ENCODE measurements at places on chromosomes 4 and X. TPM values are rescaled to one million over a fixed set of nuclear protein-coding genes. Genes with fewer than 3 reads are reported as not detected.
A peak's percentile ranks its signal among the peaks of the same experiment; 100 is the strongest.

Gene MAGEE1
- 1.7 TPM for total RNA-seq

Gene ADGRL3
- total RNA-seq, result 0.69 TPM

Gene ART3
- not detected for total RNA-seq

Gene F8A2
- not detected for total RNA-seq

Gene SORBS2
- total RNA-seq, result 3.6 TPM

Gene TENM3
- total RNA-seq, result 5.4 TPM

Gene AFM
- not detected for total RNA-seq

Gene SOD3
- total RNA-seq, result 16.4 TPM

Gene SH3TC1
- 23.1 TPM for total RNA-seq

Gene RASSF6
- total RNA-seq, result 1.1 TPM

Gene CCDC110
- not detected for total RNA-seq

Gene SGMS2
- 58.7 TPM for total RNA-seq

Gene BRS3
- not detected for total RNA-seq

Gene AMER1
- total RNA-seq, result 4.3 TPM

Gene SLC2A9
- total RNA-seq, result 0.11 TPM

DNA sequence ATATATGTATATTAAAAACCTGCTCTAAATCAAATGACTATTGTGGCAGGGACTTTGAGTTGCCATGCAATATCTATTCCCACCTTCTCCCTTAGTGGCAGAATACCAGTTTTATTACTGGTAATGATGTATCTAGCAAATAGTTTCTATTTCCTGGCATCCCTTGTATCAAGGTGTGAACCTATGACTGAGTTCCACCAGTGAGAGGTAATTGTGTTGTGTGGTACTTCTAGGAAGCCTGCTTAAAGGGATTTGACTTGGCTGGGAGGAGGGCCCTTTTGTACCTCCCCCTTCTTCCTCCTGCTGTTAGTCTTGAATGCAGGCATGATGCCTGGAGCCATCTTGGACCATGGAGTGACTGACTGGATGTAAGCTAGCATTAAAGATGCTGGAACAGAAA lies 65.4 kb upstream of the DYNLT3 start:
- H3K27ac ChIP-seq, result no peak overlapping the region
- H3K36me3 ChIP-seq, result no peaks in the 10 kb centered on the region
- peaks cover 13% of the 10 kb centered on the region for H3K4me1 ChIP-seq
- no peaks in the 10 kb centered on the region for H3K27me3 ChIP-seq
- no peak for DNase-seq
- no peak overlapping the region for H3K4me3 ChIP-seq

- peak overlapping the region; percentile 65 for H3K4me3 ChIP-seq
- peak overlapping the region; percentile 80 for H3K27ac ChIP-seq
- DNase-seq, result peak; percentile 38
- no peaks in the 10 kb centered on the region for H3K27me3 ChIP-seq
- peaks cover 73% of the 10 kb centered on the region for H3K4me1 ChIP-seq
These were observed 1.6 kb downstream of the CXCL1 start for GRCh38 chr4:73870768-73871167.

GRCh38 chr4:35347276-35347675 lies 897.0 kb downstream of the ARAP2 start:
- no peak overlapping the region for H3K27ac ChIP-seq
- H3K36me3 ChIP-seq, result no peaks in the 10 kb centered on the region
- H3K4me1 ChIP-seq, result no peaks in the 10 kb centered on the region
- DNase-seq, result no peak
- no peak overlapping the region for H3K4me3 ChIP-seq

GRCh38 chrX:153750127-153750774 lies 13.8 kb upstream of the PLXNB3 start:
- H3K4me3 ChIP-seq, result no peak overlapping the region

DNA sequence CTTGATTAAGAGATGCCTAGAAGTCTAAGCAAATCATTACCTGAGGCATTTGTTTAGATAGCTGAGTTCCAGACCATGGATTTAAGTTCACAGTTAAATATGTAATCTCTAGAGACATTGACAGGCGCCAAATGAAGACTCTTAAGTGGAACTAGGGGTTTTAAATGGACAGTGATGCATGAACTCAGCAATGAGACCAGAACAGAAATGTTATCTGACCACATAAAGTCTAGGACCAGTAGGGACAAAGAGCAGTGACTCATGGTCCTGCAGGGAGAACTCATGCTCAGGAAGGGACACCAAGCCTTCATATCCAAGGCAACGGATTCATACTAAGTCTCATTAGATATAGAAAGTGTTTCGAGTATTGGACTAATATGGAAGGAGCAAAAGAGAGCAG lies 152.3 kb downstream of the PPARGC1A start:
- H3K27me3 ChIP-seq, result no peaks in the 10 kb centered on the region
- H3K36me3 ChIP-seq, result no peaks in the 10 kb centered on the region
- H3K4me3 ChIP-seq, result no peak overlapping the region
- no peak overlapping the region for H3K27ac ChIP-seq
- DNase-seq, result no peak
- H3K4me1 ChIP-seq, result no peaks in the 10 kb centered on the region

DNA sequence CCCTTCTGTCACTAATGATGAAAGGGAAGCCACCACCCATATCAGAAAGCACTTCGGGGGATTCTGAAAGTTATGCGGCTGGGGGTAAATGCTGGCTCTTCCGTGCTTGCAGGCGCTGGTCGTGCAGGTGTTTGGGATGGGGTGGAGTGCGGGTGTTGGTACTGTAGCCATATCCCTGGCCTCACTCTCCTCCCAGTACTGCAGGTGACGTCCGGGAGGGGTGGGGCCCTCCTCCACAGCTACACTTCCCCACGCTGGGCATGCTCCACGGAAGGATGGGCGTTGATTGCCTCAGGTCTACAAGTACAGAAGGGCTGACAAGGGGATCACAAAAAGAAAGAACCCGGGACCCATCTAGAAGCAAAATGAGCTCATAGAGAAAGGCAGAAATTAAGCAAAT lies 48.6 kb upstream of the CLDN24 start:
- H3K4me1 ChIP-seq, result no peaks in the 10 kb centered on the region
- no peak overlapping the region for H3K4me3 ChIP-seq
- no peak for DNase-seq
- H3K27ac ChIP-seq, result no peak overlapping the region

GRCh38 chrX:17174671-17175070 lies 200.3 kb upstream of the NHS start:
- H3K27ac ChIP-seq, result no peak overlapping the region
- H3K27me3 ChIP-seq, result no peaks in the 10 kb centered on the region
- no peak overlapping the region for H3K4me3 ChIP-seq
- DNase-seq, result no peak
- no peaks in the 10 kb centered on the region for H3K36me3 ChIP-seq
- peaks cover 7% of the 10 kb centered on the region for H3K4me1 ChIP-seq

DNA sequence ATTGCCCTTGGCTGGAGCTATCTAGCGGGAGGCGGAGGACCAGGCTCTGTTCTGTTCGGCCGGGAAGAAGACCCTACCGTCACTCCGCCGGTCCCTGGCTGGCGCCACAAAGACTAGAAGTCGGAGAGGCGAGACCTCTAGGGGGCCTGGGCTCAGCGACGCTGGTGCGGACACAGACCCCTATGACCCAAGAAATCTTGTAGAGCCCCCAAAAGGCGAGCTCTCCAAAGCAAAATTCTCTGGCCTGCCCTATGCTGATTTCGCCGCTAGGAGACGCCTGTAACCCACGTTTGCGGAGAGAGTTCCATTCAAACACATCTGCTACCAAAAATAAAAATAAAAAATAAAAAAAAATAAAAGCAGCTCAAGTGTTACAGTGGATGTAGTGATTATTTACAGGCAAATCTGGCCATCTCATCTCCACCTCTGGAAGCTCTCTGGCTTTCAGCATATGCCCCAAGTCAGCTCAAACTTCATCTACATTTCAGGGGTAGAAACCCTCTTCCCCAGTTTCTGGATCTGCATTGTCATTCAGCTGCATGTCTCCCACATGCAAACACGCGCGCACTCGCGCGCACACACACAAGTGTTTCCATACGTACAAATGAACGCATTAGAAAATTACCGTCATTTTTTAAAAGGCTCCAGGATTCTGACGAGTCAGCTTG lies 2.4 kb upstream of the PCDH10 start:
- no peak overlapping the region for H3K27ac ChIP-seq
- peak overlapping the region; percentile 72 for H3K4me3 ChIP-seq
- no peaks in the 10 kb centered on the region for H3K4me1 ChIP-seq
- 0 out of 2 replicates have a peak, but pooled peaks cover 3% of the 10 kb centered on the region for H3K27me3 ChIP-seq
- DNase-seq, result peak; percentile 59
- H3K36me3 ChIP-seq, result no peaks in the 10 kb centered on the region

DNA sequence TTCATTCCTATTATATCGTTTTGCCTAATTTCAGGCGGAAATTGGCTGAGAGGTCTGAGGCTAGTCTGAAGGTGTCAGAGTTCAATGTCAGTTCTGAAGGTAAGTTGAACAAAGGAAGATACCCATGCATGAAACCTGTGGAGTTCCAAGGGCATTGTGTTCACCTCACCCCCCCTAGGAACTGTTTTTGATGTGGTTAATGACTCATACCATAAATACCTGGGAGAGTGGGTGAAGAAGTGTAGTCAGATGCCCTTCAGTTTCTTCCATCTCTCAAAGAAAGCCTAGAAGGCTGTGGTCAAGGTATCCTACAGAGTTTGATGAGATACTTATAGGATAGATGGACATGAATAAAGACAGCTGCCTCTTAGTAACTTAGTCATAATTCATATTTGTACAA lies 2.7 kb downstream of the UTP14A start:
- peaks cover 35% of the 10 kb centered on the region for H3K36me3 ChIP-seq
- no peak overlapping the region for H3K27ac ChIP-seq
- DNase-seq, result peak; percentile 74
- H3K27me3 ChIP-seq, result no peaks in the 10 kb centered on the region

- H3K27ac ChIP-seq, result no peak overlapping the region
- H3K4me1 ChIP-seq, result no peaks in the 10 kb centered on the region
- H3K4me3 ChIP-seq, result no peak overlapping the region
- no peak for DNase-seq
- no peaks in the 10 kb centered on the region for H3K36me3 ChIP-seq
- no peaks in the 10 kb centered on the region for H3K27me3 ChIP-seq
These were observed 231.5 kb upstream of the FMR1 start for GRCh38 chrX:147680251-147680650.

DNA sequence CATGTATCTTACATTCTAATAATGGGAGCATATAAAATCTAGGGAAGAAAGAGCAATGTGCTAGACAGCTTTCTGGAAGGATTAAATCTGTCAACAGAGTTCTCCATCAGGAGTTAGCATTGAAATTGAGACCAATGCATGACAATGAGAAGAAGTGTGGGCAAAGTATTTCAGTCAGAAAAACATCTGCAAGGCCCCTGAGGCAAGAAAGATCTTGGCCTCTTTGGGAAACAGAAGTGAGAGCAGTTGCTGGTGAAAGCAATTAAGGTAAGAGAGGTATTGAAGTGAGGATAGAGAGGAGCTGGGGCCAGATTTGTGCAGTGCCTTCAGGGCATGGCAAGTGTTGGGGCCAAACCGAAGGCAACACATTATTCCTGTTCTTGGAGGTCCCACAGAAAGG lies 999.1 kb downstream of the STPG2 start:
- H3K36me3 ChIP-seq, result no peaks in the 10 kb centered on the region
- no peak overlapping the region for H3K27ac ChIP-seq
- H3K4me1 ChIP-seq, result no peaks in the 10 kb centered on the region
- no peak for DNase-seq

DNA sequence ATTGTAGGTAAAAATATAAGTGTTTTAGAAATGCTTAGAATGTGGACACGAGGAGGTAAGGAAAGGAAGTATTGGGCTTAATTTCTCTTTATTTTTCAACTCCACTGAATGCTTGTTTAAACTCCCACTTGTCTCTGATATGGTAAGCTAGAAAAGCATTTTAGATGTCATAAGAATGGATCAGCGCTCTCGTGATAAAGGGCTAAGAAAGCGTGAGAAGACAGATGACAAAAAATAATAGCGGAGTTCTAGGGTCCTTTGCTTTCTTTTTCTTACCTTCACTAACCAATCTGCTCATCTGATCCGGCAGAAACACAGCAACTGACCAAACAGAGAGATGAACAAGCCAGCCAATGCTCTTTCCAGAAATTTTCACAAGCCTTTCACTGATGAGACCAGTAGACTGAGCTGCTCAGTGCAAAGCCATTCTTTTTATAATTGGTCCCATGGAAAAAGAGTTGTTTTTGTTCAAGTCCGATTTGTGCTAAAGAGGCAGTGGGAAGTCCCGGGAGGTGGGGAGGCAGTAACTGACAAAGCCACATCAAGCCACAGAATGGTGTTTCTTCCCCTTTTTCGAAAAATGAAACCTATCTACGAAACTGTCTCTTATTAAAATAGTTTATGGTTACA lies at the start of gene TASL:
TASL (minus strand) TSS at position 405 of the 630 bp plus-strand sequence. CDS start 17,411 bp downstream, outside the sequence.
- H3K27me3 ChIP-seq, result no peaks in the 10 kb centered on the region
- no peaks in the 10 kb centered on the region for H3K36me3 ChIP-seq
- no peak within 1 kb of the TSS for H3K4me3 ChIP-seq

GRCh38 chr4:174650711-174651355 lies 128.5 kb upstream of the HPGD start:
- H3K36me3 ChIP-seq, result no peaks in the 10 kb centered on the region
- no peak for DNase-seq
- H3K27me3 ChIP-seq, result no peaks in the 10 kb centered on the region
- H3K4me1 ChIP-seq, result no peaks in the 10 kb centered on the region

- DNase-seq, result no peak
- no peaks in the 10 kb centered on the region for H3K4me1 ChIP-seq
- H3K4me3 ChIP-seq, result no peak overlapping the region
- H3K36me3 ChIP-seq, result no peaks in the 10 kb centered on the region
- no peak overlapping the region for H3K27ac ChIP-seq
These were observed 111.7 kb downstream of the SNCA start for GRCh38 chr4:89725268-89725667.

- peak overlapping the region; percentile 61 for H3K27ac ChIP-seq
- DNase-seq, result peak; percentile 67
- no peaks in the 10 kb centered on the region for H3K36me3 ChIP-seq
- no peak overlapping the region for H3K4me3 ChIP-seq
These were observed 291.6 kb upstream of the HS3ST1 start for GRCh38 chr4:11720292-11720691.

DNA sequence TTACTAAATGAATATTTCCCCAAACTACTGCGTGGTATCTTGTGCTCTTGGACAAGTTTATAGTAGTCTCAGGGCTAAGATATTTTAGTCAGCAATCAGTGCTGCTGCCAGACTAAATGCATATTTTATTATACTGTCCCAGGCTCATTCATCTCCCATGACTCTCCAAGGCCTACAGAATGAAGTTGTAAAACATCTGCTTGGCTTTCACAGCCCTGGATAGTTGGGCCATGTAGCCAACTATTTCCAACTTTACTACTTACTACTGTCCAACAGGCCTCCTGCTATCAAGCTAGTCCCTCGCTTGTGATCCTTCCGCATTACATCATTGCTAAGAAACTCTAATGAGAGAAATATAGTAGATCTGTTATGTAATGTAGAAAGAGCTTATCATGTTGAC lies 31.4 kb downstream of the MAGEB16 start:
- H3K27ac ChIP-seq, result no peak overlapping the region
- no peaks in the 10 kb centered on the region for H3K36me3 ChIP-seq
- no peak for DNase-seq
- H3K4me1 ChIP-seq, result no peaks in the 10 kb centered on the region

- no peak overlapping the region for H3K4me3 ChIP-seq
- H3K27ac ChIP-seq, result no peak overlapping the region
- DNase-seq, result no peak
- H3K27me3 ChIP-seq, result no peaks in the 10 kb centered on the region
- H3K4me1 ChIP-seq, result peaks cover 9% of the 10 kb centered on the region
These were observed 19.4 kb downstream of the MTTP start for GRCh38 chr4:99593781-99594641.

GRCh38 chr4:33054161-33054560 lies 2334.0 kb downstream of the PCDH7 start:
- no peak overlapping the region for H3K4me3 ChIP-seq
- no peaks in the 10 kb centered on the region for H3K27me3 ChIP-seq
- no peak overlapping the region for H3K27ac ChIP-seq
- no peak for DNase-seq
- H3K36me3 ChIP-seq, result no peaks in the 10 kb centered on the region

Measured in PC-3 (cell line).